Pancreas (tissue), 10 donors: ENCODE measurements at places on chromosomes 13 and 19. TPM values are rescaled to one million over a fixed set of nuclear protein-coding genes. Genes with fewer than 3 reads are reported as not detected.
A peak's percentile ranks its signal among the peaks of the same experiment; 100 is the strongest.

DNA sequence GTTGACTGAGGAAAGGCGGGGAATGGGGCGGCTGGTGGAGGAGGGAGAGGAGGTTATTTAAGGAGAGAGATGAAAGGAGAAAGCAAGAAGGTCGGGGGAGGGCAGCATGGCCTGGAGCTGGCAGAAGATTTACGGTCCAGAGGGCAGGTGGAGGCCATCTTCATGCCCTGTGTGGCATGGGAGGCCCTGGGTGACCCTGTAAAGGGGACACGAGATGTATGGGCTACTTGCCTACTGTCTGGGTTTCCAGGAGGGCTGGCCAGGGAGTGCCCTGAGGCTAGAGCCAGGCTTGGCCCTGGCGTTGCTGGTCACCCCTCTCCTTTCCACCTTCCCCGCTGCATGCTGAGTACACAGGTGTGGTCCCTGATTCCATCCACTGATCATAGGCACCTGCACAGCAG, 6.1 kb downstream of the WTIP start:
- no peaks in the 10 kb centered on the region for H3K36me3 ChIP-seq
- no peak for DNase-seq
- no peaks in the 10 kb centered on the region for H3K27me3 ChIP-seq
- no peak overlapping the region for H3K27ac ChIP-seq
- no peak overlapping the region for H3K4me3 ChIP-seq
- no peaks in the 10 kb centered on the region for H3K4me1 ChIP-seq

GRCh38 chr13:31591642-31592233, 147.6 kb upstream of the RXFP2 start:
- no peaks in the 10 kb centered on the region for H3K36me3 ChIP-seq
- no peaks in the 10 kb centered on the region for H3K4me1 ChIP-seq
- H3K27ac ChIP-seq: no peak overlapping the region

Gene CEACAM8
- total RNA-seq: not detected

DNA sequence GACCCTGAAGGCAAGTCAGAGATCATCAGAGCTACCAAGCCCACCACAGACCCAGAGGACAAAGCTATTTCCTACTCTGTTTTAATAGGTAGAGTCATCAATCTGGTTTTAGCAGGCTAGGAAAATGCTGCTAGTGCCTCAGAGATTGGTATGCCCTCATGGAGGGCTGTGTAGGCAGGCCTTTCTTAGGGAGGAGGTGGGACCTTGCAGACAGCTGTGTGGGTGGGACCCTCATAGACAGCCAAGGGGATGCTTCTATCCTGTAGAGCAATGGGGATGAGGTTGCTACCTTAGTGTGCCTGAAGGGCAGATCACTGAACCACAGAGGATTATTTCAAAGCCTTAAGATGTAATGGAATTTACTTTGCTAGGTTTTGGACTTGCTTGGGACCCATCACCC, 534.9 kb upstream of the KLF12 start:
- DNase-seq: no peak
- H3K4me3 ChIP-seq: no peak overlapping the region
- H3K4me1 ChIP-seq: no peaks in the 10 kb centered on the region
- H3K36me3 ChIP-seq: no peaks in the 10 kb centered on the region
- no peaks in the 10 kb centered on the region for H3K27me3 ChIP-seq

- no peak overlapping the region for H3K27ac ChIP-seq
- no peak overlapping the region for H3K4me3 ChIP-seq
- DNase-seq: no peak
- H3K36me3 ChIP-seq: no peaks in the 10 kb centered on the region
- no peaks in the 10 kb centered on the region for H3K4me1 ChIP-seq
- H3K27me3 ChIP-seq: no peaks in the 10 kb centered on the region
These were observed 415.4 kb downstream of the SLITRK5 start for GRCh38 chr13:88086577-88086976.

DNA sequence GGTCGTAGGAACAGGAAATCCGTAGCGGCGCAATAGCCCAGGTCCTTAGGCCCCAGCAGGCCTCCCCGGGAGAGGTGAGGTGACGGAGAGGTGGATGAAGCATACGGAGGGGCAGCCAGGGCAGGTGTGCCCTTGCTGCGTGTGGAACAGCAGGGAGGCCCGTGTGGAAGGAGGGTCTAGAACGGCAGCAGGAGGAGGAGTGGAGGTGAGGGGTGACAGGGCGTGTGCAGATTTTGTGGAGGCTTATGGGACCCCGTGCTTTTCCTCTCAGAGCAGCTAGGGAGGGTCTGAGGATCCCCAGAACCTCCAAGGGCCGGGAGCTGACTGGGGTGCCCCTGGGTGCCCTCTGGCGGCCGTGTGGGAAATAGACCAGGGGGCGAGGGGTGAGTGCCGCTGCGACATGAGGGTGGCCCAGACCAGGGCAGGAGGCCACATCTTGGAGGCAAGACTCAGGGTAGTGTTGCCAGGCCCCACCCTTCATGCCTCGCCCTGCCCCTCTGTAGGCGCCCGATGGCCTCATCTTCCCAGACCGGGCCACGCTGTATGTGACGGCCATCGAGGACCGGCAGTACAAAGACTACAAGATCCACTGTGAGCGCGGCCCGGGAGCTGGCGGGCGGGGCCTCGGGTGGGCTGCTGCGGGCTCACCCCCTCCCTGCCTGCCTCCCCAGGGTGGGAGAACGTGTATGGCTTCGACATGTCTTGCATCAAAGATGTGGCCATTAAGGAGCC, 5.0 kb upstream of the ADM5 start:
- no peak overlapping the region for H3K27ac ChIP-seq
- peak; percentile 78 for DNase-seq
- H3K4me1 ChIP-seq: peaks cover 8% of the 10 kb centered on the region
- no peak overlapping the region for H3K4me3 ChIP-seq

- H3K36me3 ChIP-seq: no peaks in the 10 kb centered on the region
- no peaks in the 10 kb centered on the region for H3K27me3 ChIP-seq
- no peak overlapping the region for H3K27ac ChIP-seq
- DNase-seq: no peak
- no peak overlapping the region for H3K4me3 ChIP-seq
These were observed 342.6 kb downstream of the MZT1 start for GRCh38 chr13:72384879-72385278.
